NCI-H82 (cell line): ENCODE measurements at places on chromosomes 3 and 15.

GRCh38 chr3:177451301-177451750 is 254.0 kb upstream of the TBL1XR1 start:
- DNase-seq = no peak

- peak; percentile 60 for DNase-seq
Observed at GRCh38 chr15:77784361-77785292, 151.9 kb upstream of the LINGO1 start.

DNA sequence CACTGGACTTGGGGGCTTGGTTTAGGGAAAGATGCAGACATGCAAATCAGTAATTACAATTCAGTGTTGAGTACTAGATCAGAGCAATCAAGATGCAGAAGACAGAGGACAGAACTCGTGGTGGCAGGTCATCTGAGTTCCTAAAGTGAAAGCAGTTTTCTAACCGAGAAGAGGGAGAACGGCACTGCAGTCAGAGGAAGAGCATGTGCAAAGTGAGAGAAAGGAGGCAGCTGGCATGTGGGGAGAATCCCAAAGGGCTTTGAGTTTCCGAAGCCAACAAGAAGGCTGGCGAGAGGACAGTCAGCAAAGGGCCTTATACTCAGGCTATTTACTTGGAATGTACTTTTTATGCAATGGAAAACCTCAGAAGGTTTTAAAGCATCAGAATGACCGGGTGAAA is 87.0 kb downstream of the ANP32A start:
- no peak for DNase-seq

DNA sequence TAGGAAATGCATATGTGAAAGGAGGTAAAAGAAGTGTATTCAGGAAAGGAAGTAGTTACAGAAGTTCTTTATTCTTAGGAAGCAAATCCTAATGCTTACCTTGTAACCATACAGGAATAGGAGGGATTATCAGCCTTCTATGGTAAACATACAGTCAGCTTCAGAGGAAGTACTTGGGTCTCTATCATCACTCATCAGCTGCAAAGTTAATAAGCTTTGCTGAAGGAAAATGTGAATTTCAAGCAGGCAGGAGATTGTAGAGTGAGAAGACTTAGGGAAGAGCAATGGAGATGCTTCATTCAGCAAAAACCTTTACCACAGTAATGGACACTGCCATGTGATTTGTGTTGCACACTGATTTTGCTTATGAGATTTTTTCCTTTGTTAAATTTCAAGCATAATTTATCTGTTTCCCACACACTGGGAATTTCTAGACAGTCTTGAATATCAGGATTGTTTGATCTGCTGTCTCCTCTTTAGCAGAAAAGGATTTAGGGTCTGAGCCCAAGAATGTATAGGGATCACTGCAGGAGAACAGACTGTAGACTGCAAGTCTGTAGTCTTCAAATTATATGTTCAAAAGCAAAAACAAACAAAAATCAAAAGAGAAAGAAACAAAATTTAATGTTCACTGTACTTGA is 150.8 kb downstream of the ZNF609 start:
- DNase-seq = peak; percentile 72

DNA sequence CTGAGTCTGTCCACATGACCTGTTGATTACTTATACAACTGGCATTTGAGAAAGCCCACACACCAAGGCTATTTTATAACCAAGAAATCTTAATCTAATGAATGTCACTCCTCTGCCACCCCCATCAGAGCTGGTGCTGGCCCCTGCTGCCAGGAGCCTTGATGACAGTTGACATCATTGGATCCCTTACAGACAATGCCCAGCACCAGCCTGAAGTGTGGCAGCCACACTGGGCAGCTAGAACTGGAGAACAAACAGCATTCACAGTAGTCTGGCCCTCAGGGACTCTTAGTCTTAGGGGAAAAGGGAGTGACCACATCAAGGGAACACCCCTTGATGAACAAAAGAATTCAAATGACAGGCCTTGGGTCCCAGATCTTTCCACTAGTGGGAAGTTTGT is 840.6 kb downstream of the EPHA3 start:
- no peak for DNase-seq

DNA sequence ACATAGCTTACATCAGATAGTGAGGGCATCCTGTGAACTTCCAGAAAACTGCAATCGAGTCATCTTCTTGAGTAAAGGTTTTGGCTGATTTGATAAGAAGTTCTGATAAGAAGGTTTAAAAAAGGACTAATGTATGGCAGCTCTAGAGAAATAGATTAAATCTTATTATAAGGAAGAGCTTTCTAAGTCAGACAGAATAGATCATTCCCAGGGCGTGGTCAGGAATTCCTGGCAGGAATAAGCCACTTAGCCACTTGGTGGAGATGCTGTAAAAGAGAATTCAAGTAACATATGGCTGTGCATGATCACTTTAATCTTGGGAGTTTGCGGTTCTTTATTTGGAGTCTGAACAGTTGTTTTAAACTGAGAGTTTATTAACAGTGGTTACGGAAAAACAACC is 17.4 kb downstream of the PGBD4 start:
- DNase-seq = peak; percentile 99

- DNase-seq = no peak
Observed at GRCh38 chr3:150005243-150006112, 34.8 kb upstream of the PFN2 start.

- DNase-seq = no peak
Observed at GRCh38 chr3:93861017-93861416, 112.7 kb downstream of the PROS1 start.

- DNase-seq = no peak
Observed at GRCh38 chr3:39052583-39052982, 767 bp downstream of the WDR48 start.

GRCh38 chr3:51874889-51875288 is 512 bp downstream of the IQCF5 start:
- DNase-seq = no peak

- no peak for DNase-seq
Observed at GRCh38 chr3:138692152-138692551, 83.6 kb downstream of the FAIM start.

DNA sequence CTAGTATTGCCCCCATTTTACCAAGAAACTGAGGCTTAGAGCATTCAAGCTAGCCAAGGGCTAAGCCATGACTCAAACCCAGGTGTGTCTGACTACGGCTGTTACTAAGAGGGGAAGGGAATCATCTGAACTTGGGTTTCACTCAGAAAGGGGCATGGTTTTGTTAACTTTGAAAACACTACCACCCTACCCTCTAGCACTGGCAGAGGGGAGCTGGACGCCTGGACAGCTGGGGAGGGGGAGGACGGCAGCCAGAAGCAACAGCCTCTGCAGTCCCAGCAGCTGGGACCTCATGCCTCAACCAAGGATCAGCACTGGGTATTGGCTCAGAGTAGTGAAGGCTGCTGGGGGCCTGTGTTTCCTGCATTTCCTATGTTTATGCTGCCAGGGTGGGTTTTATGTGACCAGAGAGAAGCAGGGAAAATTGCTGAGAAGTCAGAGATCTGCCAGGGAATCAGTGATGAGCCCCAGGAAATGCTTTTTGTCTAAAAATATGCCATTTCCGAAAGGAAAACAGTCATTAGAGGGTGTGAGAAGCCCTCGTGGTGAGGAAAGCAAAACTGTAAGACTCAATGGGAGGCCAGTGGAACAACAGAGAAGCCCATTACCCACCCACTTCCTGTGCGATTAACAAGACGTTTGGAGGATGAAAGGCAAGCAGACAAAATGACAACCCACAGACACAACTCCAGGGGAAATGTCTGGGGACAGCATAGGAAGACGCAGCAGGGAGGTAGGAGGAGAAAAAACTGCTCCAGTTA is 41.2 kb downstream of the LIPC start:
- DNase-seq = no peak

DNA sequence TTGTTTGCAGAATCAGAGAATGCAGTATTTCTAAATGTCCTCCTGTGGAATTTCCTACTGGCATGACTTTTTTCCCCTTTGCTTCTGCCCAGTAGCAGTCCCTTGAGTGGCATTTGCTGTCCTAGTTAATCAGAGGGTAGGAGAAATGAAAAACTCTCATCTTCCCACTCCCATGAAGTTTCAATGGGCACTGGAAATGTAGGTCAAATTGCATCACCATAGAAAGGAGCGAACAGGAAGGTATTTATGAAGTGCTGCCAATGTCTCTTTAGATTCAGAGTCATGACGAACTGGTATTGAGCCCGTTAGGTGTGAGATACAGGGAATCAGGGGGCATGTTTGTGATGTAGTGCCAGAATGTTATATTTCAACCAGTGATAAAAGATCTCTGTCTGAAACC is 23.2 kb downstream of the ATXN7 start:
- DNase-seq = no peak

- peak; percentile 97 for DNase-seq
Observed at GRCh38 chr3:196739671-196740480, at the start of gene PAK2. Gene PAK2 (plus strand): TSS chr3:196739857. CDS start chr3:196782647, 42,790 bp downstream.

GRCh38 chr15:40650479-40650878 is 44.5 kb upstream of the RAD51 start:
- peak; percentile 76 for DNase-seq

GRCh38 chr15:45665261-45665660 is 30.4 kb downstream of the SQOR start:
- DNase-seq = no peak

DNA sequence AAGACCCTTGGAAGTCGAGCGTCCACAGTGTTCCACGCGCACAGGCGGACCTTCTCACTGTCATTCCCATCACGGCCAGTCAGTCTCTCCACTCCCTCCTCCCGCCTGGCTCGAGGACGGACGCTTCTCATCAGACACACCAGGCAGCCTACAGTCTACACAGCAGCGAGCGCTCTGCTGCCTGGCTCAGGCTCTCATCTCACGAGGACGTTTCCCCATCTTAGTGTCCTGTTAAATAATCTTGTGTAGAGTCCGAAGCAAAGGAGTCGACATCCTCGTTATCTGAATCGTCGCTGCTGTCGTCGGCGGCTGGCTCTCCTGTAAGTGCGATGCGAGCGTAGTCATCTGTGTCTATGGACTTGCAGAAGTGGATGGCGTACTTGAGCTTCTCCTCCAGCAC is 12.4 kb upstream of the OCA2 start:
- no peak for DNase-seq

DNA sequence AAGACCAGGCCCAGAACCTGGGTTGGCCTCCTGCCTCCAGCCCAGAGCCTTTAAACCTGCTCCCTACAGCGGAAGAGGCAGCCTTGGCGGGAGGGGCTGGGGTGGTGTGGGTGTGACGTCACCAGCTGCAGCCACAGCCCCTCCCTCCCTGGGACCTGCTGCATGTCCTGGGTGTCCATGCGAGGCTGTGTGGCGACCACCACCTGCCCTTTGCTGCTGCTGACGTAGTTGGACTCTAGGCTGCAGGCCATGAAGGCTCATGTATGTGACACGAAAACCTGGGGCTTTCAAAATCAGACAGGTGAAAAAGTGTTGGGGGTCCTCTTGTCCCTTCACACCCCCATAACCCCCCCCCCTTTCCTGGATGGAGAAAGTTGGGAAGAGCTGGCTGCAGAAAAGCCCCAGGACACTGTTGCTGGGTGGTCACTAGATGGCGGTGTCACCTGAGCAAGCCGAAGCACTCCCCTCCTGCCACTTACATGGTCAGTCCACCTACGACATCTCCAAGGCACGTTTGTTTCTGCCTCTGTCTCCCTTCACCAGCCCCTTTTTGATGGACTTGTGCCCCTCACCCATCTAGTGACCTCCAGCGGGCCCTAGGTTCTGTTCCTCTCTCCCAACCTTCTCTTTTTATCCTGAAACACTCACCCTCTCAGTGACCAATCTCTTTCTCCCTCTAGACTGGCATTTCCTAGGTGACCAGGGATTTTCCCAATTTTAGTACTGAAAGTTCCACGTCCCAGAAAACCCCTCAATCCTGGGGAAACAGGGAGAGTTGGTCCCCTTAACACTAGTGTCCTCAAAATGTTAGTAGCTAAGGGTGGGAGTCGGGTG is 35.2 kb downstream of the SLC6A20 start:
- DNase-seq = peak; percentile 69

- no peak for DNase-seq
Observed at GRCh38 chr3:4207672-4208071, 95.5 kb upstream of the SETMAR start.

- peak; percentile 63 for DNase-seq
Observed at GRCh38 chr15:92226020-92226612, 167.6 kb upstream of the ST8SIA2 start.

DNA sequence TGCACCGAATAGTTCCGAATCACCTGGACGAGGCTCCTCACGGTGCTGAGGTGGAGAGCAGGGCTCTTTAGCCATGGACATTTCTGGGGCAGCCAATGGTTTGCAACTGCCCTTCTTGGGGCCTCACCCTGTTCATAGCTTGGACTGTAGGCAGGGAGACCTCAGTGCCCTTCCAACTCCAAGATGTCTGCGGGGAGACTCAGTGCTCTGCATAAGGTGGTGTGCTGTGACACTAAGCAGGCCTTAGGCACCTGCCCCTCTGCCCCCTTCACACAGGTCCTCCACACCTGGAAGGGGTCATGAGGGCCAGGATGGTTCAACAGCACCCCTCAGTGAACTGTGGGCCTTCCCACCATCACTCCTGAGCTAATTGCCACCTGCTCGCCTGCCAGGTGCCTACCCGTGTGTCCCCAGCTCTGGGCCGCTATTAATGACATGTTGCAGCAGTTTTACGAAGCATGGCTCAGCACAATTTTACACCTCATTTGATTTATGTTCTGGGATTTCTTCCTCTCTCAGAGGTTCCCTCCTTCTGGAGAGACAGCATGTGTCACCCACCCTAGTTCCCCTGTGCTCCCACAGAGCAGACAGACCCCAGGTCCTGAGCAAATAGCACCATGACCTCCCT is 101.2 kb upstream of the SMAD3 start:
- DNase-seq = no peak

DNA sequence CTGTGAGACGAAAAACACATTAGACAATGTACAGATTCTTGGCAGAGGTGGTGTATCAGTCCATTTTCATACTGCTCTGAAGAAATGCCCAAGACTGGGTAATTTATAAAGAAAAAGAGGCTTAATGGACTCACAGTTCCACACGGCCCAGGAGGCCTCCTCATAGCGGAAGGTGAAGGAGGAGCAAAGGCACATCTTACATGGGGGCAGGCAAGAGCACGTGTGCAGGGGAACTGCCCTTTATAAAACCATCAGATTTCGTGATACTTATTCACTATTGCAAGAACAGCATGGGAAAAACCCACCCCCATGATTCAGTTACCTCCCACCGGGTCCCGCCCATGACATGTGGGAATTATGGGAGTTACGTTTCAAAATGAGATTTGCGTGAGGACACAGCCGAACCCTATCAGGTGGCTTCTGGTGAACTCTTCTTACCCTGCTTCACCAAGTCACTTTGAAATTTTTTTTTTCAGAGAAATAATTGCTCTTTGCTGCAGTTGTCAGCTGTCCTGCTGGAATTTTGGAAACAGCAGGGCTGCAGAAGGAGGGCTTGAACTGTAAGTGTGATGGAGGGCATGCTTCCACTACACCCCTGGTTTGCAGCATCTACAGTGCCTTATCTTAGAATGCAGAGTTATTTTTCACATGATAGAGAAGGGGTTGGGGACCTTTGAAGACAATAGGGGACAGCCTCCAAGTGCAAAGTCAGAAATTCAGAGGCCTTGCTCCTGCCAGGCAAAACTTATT is 2.9 kb upstream of the IGF2BP2 start:
- no peak for DNase-seq

- no peak for DNase-seq
Observed at GRCh38 chr3:114884213-114884923, 262.7 kb downstream of the ZBTB20 start.

- DNase-seq = no peak
Observed at GRCh38 chr3:151394611-151395010, 10.1 kb upstream of the P2RY12 start.
